ENCODE measurements at places on chromosomes 3 and 15.

DNA sequence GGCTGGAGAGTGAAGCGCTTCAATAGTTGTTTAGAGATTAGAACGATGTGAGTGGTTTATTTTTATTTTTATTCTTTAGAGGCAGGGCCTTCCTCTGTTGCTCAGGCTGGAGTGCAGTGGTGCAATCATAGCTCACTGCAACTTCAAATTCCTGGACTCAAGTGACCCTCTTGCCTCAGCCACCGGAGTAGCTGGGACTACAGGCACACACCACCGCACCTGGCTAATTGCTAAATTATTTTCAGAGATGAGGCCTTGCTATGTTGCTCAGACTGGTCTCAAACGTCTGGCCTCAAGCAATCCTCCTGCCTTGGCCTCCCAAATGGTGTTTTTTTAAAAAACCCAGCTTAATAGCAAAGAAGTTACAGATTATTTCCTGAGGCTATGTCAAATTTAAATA is 29.0 kb downstream of the PPARG start:
- DNase-seq = no peak

- DNase-seq = no peak
These were observed 1055.7 kb downstream of the NAALADL2 start for GRCh38 chr3:175914785-175915184.

DNA sequence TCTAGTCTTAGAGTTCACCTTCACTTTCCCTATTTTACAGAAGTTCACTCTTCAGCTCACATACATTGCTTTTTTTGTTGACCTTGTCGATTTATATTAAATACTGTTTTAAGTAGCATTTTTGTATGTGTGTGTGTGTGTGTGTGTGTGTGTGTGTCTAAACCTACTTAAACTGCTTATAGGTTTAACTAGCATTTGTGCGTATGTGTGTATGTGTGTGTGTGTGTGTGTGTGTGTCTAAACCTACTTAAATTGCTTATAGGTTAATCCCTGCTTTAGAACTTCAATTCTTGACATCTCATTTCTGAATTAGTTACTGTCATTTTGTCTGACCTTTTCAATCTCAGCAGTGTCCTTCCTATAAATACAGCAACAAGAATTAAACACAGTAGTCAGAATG is 254.8 kb upstream of the EPHA3 start:
- DNase-seq = no peak

- no peak for DNase-seq
These were observed 248.1 kb upstream of the BCHE start for GRCh38 chr3:166085164-166085856.

GRCh38 chr3:150370122-150370602 is 37.9 kb upstream of the TSC22D2 start:
- peak; percentile 96 for DNase-seq

- no peak for DNase-seq
These were observed 114.4 kb downstream of the NR2F2 start for GRCh38 chr15:96444865-96445264.

- DNase-seq = no peak
These were observed 109.8 kb upstream of the RASGRP1 start for GRCh38 chr15:38674448-38674847.

DNA sequence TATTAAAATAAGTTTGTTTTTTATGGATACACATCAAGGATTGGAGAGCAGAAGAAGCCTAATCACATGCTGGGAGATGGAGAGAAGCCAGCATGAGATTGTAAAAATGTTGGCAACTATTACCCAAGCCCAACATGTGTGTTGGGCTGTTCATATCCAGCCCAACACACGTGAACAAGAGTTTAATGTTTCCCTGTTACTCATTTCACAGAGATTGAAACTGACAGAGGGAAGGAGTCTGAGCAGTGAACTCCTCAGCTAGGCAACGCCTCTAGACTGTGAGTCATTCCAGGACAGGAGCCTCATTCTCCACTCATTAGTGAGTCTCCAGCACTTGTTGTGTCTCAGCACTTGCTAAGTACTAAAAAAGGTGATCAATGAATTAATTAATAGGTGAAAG is 43.2 kb upstream of the CMSS1 start:
- DNase-seq = peak; percentile 84

DNA sequence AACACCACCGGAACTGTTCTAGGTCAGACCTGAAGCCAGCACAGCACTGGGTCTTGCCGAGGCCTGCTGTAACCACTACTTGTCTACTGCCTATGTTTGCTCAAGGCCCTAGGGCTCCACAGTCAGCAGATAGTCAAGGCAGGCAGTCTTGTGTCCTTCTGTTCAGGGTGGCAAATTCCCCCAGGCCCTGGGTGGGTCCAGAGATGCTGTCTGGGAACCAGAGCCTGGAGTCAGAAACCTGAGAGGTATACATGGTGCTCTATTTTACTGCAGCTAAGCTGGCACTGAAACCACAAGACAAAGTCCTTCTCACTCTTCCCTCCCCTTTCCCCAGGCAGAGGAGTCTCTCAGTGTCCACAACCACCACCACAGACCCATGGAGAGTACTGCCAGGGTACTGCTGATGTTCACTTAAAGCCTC is 89.9 kb downstream of the BBX start:
- no peak for DNase-seq

GRCh38 chr3:100352296-100353231 is 18.0 kb downstream of the NIT2 start:
- DNase-seq = no peak

DNA sequence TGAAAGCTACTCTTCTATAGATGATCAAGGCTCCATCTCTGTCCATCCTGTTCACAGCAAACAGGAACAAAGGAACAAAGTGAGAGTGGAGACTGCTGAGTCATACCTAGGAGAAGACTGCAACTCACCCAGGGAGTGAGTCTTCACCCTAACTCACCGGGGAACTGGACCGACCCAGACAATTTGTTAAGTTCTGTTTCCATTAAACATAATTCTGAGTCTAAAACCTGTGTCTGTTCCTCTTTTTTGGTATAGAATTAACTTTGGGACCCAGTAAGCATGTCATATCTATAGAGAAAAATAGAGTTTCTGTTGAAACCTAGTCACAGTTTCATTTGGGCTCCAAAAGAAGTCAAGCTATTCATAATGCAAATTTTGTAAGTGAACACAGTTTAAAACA is 21.6 kb downstream of the CCDC80 start:
- DNase-seq = no peak

GRCh38 chr3:97470481-97470880 is 294.1 kb upstream of the ARL6 start:
- no peak for DNase-seq

GRCh38 chr3:178673529-178673928 is 137.3 kb downstream of the KCNMB2 start:
- DNase-seq = no peak

DNA sequence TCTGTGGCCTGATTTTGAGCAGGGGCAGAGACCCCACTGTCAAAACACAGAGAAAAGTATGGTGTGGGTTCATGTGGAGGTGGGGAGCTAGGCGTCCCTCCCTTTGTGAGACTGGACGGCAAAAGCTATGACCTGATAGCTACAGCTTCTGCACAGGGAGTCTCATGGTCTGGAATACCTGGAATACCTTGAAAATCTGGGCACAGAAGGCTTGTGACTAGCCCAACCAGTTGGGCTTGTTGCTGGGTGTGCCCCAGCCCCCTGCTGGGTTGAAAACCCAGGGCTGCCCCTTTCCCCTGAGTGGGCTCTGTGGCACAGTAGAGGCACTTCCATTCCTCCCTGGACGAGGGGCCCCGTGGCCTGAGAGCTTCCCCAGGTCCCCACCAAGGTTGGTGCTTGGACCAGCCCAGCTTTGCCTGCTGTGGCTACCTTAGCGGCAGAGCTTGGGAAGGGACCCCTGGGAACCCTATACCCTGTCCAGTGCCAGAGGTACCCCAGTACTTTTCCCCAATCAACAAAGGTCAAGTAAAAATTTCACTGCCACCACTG is 37.3 kb downstream of the SLC2A2 start:
- DNase-seq = no peak

DNA sequence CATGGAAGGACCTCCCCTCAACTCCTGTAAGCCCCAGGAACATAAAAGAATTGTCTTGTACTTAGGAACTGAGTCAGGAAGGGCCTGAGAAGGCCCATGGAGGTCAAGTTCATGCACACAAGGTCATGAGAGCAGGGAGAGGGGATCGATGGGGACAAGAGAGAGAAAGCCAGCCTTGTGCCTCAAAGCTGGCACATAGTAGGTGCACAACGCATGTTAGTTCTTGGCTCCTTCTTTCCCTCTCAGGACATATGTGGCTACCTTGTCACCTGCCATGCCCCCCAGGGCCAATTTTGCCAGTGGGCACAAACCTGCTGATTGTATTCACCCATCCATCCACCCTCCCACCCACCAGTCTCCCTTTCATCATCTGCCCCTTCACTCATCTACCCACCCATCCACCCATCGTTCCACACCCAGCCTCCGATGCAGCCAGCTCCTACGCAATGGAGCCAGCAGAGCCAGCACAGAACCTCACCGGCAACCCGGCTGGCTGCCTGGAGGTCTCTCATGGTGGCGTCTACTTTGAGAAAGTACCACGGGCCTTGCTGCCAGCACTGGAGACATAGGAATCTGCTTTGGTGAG is 52.4 kb upstream of the INSYN1 start:
- no peak for DNase-seq

DNA sequence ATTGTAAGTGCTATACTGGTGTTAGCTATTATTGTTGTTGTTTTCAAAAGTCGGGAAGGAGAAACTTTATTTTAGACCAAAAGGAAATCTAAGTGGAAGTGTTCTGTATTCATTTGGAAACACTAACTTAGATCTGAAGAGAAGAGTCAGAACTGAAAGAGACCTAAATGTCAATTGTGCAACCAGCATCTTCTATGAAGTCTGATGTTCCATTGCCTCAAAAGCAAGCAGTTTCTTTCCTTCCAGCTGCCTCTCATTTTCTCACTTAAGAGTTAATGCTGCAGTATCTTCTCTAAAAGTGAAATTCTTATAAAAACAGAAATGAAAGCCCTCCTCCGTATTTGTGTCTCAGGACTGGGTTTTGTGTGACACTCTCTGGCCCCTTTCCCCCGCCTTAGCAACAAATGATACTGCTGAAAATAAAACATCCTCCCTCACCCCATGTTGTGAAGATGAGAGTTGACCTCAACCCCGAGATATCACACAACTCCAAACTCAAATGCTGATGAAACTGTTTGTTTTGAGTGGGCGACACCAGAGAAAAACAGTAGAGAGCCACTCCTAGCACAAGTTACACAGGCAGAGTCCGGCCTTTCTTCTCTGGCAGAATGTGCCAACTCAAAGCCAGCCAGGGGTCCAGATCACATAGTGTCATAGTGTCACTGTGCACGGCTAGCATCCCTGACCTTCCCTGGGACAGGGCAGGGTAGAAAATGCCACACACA is 48.9 kb downstream of the GLDN start:
- DNase-seq = no peak

DNA sequence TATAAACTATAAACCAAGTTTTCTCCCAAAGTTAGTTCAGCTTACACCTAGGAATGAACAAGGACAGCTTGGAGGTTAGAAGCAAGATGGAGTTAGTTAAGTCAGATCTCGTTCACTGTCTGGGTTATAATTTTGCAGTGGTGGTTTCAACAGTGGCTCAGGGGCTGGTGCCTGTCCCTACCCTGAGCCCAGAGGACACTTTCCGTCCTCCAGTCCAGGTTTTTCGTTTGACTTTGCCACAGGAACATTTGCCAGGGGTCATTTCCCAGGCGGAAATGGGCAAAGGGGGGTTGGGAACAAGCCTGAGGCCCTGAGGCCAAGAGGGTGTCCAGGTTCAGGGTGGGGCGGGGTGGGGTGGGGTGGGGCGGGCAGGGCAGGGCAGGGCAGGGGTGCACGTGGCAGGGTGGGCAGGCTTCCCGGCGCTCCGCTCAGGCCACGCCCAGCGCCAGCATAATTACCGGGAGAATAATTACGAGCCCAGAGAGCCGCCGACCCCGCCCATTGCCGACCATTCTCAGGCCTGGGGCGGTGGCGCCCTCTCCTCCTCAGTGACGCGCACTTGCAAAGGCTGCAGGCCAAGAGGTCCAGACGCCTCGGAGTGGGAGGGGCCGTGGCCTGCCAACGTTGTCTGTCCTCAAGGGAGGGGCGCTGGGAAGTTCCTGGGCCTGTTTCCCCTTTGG is 70.4 kb downstream of the KLF13 start:
- DNase-seq = peak; percentile 51

- no peak for DNase-seq
These were observed 182.5 kb downstream of the OPA1 start for GRCh38 chr3:193775421-193776077.

DNA sequence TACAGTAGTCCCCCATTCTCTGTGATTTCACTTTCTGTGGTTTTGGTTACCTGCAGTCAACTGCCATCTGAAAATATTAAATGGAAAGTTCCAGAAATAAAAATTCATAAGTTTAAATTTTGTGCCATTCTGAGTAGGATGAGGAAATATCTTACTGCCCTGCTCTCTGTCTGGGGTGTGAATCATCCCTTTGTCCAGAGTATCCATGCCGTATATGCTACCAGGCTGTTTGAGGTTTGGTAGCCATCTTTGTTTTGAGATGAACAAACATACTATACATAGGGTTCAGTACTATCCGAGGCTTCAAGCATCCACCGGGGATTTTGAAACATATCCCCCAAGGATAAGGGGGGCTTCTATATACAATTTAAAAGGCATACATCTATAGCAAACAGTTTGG is 16.3 kb upstream of the FEM1B start:
- DNase-seq = no peak

GRCh38 chr3:34294240-34294639 is 495.8 kb downstream of the PDCD6IP start:
- no peak for DNase-seq

DNA sequence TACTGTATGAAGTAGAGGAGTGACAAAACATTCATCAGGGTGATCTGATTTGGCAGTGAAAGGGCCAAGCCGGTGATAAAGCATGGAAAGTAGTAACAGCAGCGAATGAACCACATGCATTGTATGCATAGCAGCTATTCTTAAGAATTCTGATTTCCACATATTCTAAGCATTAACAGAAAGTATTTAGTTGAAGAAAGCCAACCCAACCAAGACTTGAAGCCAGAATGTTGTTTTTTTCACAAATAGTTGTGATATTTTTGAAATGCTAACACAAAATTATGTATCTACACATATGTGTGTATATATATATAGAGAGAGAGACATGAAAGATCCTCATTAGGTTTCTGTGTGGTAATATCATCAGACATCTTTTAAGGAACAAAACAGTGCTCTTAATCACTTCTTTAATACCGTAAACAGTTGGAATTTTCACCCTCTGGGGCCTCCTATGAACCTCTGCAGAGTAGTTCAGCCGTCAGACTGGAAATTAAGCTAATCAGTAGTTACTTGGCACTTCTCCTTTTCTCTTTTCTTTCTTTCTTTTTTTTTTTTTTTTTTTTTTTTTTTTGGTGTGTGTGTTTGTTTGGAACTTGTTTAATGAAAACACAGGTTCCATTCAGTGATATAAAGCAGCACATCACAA is 139.6 kb downstream of the CMSS1 start:
- no peak for DNase-seq

GRCh38 chr3:8981296-8981695 is 18.0 kb upstream of the RAD18 start:
- no peak for DNase-seq

DNA sequence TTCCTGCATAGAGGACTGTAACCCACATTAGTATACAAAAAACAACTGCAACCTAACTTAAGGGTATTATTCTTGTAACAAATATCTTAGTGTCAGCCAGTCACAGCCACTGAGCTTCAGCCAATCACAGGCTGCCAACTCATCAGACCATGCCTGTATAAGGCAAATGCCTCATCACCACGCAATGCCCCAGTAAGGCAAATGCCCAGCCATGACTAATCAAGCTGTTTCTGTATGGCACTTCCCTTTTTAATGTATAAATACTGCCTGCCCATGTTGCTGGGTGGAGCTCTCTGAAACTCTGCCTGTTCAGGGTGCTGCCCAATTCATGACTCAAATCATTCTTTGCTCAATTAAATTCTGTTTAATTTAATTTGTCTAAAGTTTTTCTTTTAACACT is 18.4 kb upstream of the GABRA5 start:
- DNase-seq = no peak

- DNase-seq = no peak
These were observed 88.6 kb downstream of the RYK start for GRCh38 chr3:134161898-134162615.
